ENCODE measurements at places on chromosomes 1 and 21. TPM values are rescaled to one million over a fixed set of nuclear protein-coding genes. Genes with fewer than 3 reads are reported as not detected.

Gene ADCY10
- 0.67 TPM for total RNA-seq

DNA sequence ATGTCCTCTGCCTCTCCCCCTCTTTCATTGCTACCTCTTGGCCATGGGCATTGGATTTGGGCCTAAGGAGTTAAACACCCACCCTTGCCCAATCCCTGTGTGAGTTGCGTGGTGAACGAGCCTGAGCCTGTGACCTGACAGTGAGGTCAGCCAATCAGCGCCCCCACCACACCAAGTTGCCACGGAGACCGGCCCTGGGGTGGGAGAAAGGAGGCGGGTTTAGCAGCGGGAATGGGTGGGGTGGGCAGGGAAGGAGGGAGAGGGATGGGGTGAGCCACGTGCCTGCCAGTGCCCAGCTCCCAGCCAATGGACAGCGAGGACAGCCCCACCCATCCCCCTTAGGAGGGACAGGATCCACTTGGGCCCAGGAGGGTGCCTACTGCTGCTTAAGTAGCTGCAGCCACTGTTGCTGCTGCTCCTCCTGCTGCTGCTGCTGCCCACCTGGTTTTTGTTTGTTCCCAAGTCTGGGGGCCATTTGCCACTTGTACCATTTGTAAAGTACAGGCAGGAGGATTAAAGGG lies 9.5 kb downstream of the ZBTB7B start:
- DNase-seq = peak; percentile 97

DNA sequence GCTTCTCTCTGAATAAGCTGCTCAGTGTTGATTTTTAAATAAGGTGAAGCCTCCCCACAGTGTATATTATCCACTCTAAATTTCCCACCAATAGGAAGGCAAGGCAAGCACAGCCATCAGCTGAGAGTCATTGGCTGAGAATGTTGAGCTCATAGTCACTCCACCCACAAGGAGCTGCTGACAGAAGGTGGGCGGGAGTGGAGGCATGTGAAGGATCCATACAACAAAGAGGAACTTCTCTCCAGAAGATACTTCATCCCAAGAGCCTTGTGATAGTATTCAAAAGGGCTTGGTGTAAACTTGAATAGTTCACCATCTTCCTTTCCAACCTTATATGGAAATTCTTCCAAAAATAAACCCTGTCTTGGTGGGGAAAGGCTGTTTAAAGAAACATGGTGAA lies 42.8 kb downstream of the SAMD13 start:
- DNase-seq = no peak

DNA sequence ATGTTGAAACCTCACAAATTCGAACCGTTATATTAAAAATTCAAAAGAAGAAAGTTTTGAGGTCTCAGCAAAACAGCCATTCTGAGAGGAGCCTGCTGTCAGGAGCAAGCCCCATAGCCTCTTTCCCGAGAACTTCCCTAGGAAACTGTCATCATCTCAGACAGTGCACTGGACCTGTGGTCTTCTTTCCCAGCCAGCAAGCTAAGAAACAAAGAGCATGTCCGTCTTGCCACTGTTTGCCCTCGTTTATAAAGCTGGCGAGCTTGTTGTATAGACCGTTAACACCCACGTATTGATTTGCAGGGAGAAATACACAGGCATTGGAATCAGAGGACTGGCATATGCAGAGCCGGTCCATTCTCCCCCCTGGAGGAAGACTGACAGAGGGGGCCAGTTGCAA lies 407.0 kb downstream of the NPHP4 start:
- no peak for DNase-seq

DNA sequence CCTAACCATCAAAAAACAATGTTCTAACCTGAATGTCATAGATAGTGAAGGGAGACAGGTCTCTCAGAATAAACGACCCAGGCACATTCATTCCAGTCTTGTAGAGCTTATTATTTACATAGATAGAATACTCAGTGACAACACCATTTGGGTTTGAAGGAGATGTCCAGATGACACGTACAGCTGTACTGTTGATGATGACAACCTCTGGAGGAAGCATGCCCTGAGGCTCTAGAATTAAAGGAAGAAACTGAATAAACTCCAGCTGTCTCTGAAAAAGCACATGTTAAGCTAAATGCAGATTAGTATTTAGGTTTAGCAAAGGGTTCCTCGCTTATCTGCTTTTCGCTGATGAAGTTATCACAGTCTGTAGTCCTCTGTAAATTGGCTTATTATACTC lies 277.2 kb downstream of the KCTD3 start:
- DNase-seq = no peak

Gene FMO2
- 0.03 TPM for total RNA-seq

DNA sequence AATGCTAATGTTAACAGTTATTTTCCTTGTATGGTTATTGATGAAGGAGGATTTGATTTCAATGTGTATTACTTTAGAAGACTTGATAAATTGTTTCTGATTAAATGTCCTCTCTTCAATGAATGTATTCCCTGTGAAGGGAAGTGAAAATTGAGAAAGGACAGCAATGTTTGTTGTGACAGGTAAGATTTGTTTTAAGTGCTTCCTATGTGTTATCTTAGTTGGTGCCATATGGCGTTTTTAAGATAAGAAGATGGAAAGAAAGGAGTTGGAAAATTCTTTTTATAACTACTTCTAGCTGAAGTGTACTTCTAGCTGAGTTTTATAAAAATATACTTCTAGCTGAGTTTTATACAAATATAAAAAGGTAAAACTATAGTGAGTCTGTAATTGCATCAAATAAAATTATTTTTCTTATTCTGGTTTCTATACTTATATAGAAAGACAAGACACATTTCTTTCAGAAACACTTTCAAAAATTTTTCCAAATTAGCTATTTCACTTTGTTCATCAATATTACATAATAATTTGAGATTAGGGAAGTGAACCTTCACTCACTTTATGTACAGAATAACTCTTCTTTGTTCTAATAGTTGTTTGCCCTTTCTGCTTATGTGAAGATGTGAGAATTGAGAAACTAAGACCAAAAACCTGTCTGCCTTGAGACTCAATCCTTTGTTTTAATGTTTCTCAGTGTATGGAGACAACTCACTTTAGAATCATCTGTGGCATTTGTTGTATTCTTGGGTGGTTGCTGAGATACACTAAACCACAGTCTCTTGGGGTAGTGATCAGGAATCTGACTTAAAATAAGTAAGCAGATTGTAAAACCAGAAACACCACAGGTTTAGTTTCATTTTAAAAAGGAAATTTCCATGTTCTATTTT lies 382.9 kb upstream of the B3GALT2 start:
- no peak for DNase-seq

Gene ZNF670
- 16.4 TPM for total RNA-seq

Gene STMN1
- total RNA-seq = 484 TPM

Gene LEMD1
- 19.4 TPM for total RNA-seq

Gene RGS13
- total RNA-seq = not detected

- DNase-seq = peak; percentile 42
Measured at GRCh38 chr1:81682490-81682889, 118.2 kb upstream of the ADGRL2 start.

- DNase-seq = no peak
Measured at GRCh38 chr1:150121236-150121862, 28.4 kb upstream of the PLEKHO1 start.

DNA sequence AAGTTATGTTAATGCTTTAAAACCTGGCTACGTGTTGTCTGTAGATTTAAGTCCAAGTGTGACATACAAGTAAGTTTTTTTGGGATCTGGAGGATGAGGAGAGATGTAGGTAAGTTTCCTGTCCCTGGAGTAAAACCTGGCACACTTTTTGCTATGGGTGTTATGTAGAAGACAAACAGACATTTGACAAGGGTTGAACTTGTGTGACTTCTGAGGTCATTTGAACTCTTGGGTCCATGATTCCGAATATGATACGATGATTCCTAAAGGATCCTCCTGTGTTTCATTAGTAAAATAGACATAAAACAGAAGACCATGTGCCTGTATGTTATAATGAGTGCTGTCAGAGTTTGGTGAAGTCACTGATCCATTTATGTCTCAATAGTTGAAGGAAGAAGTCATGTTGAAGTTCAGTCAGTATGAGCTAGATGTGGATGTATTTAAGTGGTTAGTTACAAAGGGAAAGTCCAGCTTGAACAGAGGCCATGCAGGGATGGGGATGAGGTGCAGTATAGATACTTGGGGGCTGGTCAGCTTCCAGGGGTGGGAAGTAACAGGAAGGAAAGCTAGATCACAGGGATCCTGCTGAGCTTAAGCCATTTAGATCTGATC lies 44.3 kb downstream of the ARID1A start:
- no peak for DNase-seq
